ENCODE measurements at places on chromosomes 12 and 14.
A peak's percentile ranks its signal among the peaks of the same experiment; 100 is the strongest.

DNA sequence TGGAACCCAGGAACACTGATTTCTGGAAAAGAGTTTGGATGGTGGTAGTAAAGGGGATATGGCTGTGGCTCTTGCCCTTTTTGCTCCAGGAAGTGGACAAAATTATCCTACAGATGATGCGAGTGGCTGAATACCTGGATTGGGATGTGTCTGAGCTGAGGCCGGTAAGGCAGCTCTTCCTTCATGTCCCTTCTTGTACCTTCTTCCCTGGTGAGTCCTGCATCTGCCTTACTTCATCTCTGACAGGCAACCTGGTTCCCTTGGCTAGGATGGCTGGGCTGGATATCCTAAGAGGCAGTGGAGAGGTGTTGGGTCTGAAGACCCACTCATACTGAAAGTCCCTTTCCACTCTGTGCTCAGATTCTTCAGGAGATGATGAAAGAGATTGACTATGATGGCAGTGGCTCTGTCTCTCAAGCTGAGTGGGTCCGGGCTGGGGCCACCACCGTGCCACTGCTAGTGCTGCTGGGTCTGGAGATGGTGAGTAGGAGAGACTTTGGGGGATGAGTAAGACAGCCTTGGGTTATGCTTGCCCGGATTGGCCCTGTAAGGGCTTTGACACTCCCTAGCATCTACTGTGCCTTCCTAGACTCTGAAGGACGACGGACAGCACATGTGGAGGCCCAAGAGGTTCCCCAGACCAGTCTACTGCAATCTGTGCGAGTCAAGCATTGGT is 8.0 kb downstream of the DGKA start:
- no peak for DNase-seq

DNA sequence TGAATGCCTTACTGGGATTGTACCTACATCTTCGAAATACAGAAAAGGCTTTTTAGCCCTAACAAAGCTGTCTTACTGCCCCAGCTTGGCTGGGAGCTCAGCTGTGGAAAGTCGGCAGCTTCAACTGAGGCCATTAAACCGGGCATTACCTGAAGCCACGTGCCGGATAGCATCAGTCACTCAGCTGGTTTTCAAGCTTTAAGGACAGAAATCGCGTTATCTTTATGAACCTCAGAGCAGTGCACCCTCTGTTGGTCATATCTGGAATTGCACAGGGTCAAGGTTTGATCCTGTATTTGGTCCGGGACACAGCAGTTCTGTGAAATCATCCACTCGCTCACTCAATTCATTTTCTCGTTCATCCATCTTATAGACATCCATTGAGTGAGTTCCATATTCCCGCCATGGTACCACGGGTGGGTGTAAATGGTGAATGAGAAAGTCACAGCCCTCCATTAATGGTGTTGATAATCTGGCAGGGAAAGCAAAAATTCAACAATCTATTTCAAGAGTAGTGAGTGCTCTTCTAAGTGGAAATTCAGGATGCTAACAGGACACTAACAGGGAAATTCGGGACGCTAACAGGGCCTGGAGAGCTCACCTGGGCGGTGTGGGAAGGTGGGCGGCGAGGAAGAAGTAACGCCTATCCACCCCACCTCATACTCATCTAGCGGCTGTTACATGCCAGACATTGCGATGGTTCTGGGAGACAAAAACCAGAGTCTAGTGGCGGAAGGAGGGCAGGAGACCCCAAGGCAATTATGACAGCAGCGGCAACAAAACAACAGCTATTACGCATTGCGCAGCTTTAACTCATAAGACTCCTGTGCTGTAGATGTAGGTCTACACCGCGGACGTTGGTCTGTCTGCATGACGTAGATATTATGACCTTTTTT is 60.6 kb upstream of the TCL1A start:
- DNase-seq: peak; percentile 52

GRCh38 chr14:77979666-77980351 is 179.9 kb downstream of the ADCK1 start:
- DNase-seq: no peak

DNA sequence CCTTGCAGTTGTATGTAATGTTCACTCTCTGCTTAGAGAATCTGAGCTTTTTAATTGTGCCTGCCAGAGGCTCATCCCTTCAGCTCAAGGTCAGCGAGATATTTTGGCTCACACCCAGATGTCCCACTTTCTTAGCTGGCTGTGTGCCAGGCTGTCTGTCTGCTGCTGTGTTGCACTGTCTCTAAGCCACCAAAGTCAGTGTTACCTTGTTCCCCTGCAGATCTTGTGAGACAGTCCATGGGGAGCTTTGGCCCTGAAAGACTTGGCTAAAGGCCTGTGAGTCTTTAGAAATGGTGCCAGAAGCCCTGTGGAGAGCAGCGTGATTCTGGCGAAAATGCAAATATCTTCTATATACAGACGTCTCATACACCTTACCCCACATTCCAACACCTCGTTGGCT is 293.7 kb downstream of the TTC6 start:
- no peak for DNase-seq

DNA sequence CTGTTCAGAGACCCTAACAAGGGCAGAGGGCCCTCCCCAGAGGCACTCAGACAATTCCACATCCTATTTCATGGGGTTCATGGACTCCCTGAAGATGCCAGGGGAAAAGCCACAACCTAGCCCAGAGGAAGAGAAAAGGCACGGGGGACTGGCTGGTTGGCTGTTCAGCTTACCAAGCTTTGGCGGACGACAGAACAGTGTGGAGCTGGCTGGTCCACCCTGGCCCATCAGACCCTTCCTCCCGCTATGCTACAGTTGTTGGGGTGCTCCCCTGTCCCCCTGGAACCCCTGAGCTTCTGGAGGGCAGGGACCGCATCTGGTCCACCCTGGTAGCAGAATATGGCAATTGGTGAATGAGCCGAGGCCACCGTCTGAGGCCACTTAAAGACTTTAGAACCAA is 6.3 kb downstream of the TESC start:
- no peak for DNase-seq

- DNase-seq: no peak
Measured at GRCh38 chr12:66852091-66852490, 173.2 kb upstream of the GRIP1 start.

- DNase-seq: no peak
Measured at GRCh38 chr12:97912943-97913342, 450.3 kb downstream of the RMST start.

DNA sequence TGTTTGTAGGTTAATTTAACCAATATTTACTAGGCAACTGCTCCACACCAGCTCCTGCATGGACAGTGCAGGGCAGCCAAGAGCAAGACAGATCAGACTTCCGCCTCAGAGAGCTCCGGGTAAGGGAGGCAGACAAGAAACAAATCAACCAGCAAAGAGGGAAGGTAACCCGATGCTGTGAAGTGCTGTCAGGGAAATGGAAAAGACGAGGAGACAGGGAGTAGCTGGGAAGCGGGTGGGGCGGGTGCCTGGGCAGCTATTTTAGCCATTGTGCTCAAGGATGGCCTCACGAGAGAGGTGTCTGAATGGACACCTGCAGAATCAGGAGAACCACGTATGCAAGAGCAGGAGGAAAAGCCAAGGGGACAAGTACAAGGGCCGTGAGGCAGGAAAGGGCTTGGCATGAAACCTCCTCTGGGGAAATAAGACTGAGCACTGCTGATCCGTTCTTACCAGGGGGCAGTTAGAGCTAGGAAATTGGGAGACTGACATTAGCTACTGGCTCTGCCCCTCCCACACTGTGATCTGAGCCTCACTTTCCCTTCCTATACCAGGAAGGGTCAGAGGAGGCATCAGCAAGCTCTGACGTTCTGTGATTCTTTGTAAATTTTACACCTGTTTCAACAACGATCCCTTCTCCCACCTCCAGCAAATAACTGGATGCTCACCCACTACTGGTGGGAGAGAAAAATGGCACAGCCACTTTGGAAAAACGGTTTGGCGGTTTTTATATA is 6.5 kb upstream of the TMEM119 start:
- no peak for DNase-seq

GRCh38 chr12:116552773-116553373 is 6.3 kb upstream of the MAP1LC3B2 start:
- DNase-seq: no peak

DNA sequence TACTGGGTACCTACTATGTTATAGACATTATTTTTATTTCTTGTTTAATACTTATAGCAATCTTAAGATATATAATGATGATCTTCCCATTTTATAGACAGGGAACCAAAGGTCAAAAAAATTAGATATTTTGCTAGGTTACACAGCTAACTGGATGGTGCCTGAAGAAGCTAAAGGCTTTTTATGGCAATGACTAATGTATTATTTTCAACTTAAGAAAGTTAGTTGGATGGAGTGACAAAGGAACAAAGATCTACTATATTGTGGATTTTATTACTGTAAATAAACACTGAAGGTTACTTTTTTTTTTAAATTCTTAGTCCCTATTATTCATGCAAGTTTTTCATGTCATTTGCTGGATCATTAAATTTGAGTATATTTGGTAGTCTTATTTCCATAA is 227.9 kb downstream of the GPHN start:
- DNase-seq: no peak

- DNase-seq: no peak
Measured at GRCh38 chr12:15130541-15130940, 90.7 kb downstream of the RERG start.

DNA sequence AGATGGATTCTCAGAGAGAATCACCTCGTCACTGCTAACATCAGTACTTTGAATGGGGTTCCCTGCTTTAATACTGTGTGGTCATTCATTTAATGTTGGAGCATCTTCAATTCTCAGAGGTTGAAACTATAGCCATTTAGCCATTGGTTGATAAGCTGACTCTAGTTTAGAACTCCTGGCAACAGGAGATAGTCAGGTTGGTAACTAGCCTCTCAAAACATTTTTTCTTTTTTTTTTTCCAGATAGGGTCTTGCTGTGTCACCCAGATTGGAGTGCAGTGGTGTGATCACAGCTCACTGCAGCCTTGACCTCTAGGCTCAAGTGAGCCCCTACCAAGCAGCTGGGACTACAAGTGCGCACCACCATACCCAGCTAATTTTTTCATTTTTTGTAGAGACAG is 3.5 kb upstream of the NCKAP5L start:
- no peak for DNase-seq

DNA sequence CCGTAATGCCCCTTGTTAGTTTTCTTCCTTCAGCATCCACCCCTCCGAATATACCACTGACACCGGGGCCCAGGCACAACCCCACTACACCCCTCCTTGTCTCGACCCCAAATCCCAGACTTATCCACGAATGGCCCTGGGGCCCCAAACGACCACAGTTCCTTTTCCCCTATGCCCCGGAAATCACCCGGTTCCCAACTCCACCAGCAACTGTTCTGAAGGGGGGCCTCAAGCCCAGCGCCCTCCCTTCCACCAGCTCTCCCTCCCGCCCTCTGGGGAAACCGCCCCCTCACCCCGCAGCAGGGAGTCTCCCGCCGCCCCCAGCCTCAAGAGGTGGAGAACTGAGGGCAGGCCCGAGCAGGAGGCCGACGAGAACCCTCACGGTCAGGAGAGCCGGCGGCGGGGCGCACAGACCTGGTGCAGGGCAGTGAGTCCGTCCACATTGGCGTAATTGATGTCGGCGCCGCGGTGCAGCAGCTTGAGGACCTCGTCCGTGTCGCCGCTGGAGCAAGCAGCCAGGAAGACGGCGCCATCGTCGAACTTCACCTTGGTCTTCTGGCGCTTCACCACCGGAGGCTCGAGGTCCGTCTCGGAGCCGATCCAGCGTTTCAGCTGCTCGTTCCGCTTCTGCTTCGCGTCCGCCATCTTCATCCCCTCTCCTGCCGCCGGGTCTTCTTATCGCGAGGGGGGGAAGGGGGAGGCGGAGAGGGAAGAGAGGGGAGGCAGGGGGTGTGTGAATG is 446 bp downstream of the PPP1R12A start:
- DNase-seq: peak; percentile 28

DNA sequence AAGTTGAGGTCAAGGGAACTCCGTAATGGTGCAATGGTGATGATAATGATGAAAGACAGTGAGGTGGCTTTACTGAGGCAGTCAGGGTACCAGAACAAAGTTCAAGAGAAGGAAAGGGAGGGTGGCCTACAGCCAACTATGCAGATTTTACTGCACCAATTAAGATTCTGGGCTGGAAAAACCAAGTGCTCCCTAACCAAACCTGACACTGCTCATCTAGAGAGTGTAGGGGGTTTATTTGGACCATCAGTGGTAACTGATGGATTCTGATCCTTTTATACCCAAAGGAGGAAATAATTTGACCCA is 387 bp downstream of the LRRC9 start:
- DNase-seq: no peak

DNA sequence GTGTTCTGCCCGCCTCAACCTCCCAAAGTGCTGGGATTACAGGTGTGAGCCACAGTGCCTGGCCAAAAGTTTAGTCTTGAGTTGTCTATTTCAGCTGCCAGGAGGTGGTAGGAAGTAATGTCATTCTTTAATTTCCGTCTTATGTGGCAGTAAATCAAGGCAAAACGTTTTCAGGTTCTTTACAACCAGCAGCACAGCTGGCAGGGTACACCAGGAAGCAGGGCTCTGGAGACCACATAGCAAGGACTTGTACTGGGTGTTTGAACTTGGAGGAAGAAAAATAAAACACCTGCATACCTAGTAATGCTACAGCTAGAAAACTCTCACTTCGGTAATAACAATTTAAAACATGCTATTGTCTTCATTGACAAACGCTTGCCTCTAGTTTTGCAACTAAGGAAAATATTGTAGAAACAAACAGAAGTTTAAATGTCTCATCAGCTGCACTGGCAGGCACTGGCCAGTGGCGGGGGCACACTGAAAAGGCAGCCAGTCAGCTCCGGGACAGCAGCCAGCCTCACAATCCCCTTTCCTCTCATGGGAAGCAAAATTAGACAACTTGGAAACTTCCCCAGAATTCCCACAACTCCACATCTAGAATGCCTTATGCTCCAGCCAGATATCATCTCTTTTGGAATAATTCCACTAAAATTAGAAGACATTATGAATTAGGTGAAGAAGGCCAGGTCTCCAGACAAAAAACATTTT is 72.2 kb downstream of the CLIP1 start:
- no peak for DNase-seq

- DNase-seq: no peak
Measured at GRCh38 chr14:56224229-56224628, 106.0 kb downstream of the PELI2 start.

DNA sequence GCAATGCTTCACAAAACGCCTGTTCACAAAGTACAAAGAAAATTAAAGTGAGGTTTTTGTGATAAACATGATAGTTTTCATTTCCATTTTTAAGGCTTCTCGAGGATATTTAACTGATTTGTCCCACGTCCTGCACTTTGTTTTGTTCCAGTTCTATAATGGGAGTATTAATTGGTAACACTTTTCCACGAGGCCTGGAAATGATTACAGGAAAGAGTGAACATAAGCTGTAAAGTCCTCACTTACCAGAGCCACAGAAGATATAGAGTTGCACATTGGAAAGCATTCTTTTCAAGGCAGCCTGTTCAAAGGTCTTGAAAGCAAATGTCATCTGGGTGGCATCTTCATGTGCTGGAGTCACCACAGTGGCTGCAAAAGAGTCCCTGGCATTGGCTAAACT is 1236.6 kb downstream of the BCL11B start:
- no peak for DNase-seq

DNA sequence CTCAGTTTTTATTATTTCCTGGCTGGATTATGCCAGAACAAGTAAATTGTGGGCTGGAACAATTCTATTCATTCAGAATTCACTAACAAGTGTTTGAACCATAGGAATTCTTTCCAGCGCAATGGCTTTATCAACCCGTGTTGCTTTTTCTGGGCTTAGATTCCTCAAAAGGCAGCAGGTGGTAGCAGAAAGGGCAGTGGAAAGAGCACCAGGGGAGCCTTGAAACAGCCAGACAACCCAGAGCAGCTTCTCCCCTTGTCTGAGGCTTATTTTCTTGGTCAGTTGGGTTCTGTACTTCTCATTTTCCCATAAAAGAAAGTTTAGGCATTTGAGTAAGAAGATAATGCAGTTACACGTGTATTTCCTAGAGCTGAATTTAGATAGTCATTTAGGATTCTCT is 130.7 kb downstream of the OTOGL start:
- DNase-seq: no peak
